ENCODE measurements at places on chromosomes 12 and 14. TPM values are rescaled to one million over a fixed set of nuclear protein-coding genes. Genes with fewer than 3 reads are reported as not detected.

Gene OTX2
- not detected for total RNA-seq

Gene TBX5
- not detected for total RNA-seq

Gene FAM90A1
- total RNA-seq: 0.79 TPM

Gene GLIPR1L2
- 1.0 TPM for total RNA-seq

Gene WDR89
- 19.7 TPM for total RNA-seq

Gene CACNA2D4
- 3.7 TPM for total RNA-seq

Gene BICDL1
- total RNA-seq: 47.6 TPM

All from dorsolateral prefrontal cortex (tissue), 122 donors.